ENCODE measurements at places on chromosomes 11 and 22.

GRCh38 chr11:28106353-28107043 lies 1.5 kb downstream of the KIF18A start:
- DNase-seq = no peak

DNA sequence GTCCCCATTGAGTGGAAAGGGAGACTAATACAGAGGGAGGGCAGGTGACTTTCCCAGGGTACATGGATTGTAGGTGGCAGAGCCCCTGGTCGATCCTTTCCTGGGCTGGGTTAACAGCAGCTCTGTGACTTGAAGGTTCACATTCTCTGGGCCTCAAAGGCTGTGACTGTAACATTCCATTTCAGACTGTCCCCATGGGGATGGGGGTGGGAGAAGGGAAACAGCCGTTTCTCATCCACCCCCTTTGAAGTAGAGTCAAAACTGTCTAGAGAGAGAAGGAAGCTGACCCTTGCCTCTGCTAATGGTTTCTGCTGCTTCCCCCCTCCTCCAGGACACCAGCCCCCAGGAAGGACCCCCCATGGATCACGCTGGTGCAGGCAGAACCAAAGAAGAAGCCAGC lies 19.2 kb downstream of the MICALL1 start:
- DNase-seq = no peak

GRCh38 chr11:6571434-6572008 lies 31.9 kb downstream of the RRP8 start:
- DNase-seq = no peak

- DNase-seq = no peak
These were observed 35.2 kb upstream of the LIN7C start for GRCh38 chr11:27541790-27542189.

- DNase-seq = no peak
These were observed 95.2 kb upstream of the C11orf87 start for GRCh38 chr11:109326781-109327180.

DNA sequence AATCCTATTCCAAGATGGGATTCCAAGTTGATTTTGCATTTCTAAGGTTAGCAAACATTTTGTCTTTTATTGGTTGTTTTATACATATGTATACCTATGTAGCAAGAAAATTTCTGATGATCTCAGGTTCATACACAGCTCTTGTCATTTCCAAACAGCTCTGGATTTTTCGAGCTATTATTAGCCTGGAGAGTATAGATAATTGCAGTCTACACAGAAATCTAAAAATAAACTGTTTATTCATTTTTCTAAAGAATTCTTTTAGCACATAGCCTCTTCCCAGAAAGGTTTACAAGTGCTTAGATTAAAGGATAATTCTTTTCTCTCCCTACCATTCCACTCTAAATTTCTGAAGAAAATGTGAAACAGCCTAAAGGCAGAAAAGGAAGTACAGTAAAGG lies 705.0 kb downstream of the NTM start:
- no peak for DNase-seq

GRCh38 chr11:2564008-2564530 lies 119.3 kb downstream of the KCNQ1 start:
- DNase-seq = no peak

DNA sequence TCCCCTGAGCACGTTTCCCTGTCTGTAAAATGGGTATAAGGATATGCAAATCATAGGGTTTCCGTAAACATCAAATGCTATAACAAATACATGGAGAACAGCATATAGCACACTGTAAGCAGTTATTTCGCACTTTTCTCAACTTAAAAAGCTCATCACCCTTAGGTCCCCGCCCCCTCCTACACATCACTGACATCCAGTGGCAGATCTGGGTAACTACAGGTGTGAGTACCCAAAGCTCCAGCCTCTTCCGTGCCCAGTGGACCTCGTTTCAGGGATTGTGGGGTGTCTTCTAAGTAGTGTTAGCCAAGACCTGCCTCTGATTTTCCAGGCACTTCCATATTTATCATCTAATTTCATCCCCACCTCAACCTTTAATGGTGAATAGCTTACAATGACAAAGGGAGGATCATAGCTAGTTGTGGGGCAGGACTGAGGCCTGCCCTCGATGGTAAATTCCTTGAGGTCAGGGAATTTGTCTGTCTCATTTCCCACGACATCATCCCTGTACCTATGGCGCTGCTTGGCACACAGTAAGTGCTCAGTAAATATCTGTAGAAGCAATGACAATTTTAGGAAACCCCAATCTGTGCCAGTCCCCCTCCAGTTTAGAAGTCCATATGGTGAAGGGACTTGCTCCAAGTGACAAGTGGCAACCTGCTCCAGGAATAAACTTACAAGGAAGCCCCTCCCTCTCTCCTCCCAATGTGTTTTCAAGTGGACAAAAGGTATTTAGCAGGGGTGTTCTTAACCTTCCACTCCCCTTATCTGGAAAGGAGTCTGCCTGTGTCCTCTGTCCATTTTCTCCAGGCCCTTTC lies 340.5 kb downstream of the TENM4 start:
- no peak for DNase-seq

- DNase-seq = no peak
These were observed 32.1 kb upstream of the DGKZ start for GRCh38 chr11:46315033-46315738.

DNA sequence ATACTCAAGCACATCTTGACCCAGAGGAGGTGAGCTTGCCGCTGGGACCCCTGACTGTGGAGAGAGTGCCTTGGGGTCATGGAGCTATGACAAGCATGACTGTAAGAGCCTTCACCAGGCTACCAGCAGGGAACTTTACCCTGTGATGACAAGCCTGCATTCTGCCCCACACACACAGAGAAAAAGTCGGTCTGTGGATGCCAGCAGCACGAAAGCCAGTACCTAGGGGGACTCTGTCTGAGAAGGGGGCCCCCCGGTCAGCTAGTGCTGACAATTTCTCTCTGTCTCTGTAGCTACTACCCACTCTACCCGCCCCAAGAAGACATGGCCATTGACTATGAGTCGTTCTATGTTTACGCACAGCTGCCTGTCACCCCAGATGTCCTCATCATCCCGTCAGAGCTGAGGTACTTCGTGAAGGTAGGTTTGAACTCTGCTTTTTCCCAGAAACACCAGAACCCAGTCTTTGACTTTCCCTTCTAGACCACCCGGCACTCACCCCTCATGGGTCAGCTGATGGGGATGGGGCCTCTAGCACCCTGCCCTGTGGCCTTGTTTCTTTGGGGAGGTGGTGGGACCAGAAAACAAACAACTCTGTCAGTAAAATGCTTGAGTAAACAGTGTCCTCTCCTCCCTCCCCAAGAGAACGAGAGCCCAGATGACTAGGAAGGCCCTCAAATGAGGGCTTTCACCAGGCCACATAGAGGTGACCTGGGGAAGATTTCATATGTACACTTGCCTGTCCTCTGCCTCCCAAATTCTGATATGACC lies 18.9 kb upstream of the CDC42EP2 start:
- DNase-seq = no peak
